Posterior cingulate gyrus (tissue), 11 donors: ENCODE measurements at places on chromosomes 7 and 10.
A peak's percentile ranks its signal among the peaks of the same experiment; 100 is the strongest.

DNA sequence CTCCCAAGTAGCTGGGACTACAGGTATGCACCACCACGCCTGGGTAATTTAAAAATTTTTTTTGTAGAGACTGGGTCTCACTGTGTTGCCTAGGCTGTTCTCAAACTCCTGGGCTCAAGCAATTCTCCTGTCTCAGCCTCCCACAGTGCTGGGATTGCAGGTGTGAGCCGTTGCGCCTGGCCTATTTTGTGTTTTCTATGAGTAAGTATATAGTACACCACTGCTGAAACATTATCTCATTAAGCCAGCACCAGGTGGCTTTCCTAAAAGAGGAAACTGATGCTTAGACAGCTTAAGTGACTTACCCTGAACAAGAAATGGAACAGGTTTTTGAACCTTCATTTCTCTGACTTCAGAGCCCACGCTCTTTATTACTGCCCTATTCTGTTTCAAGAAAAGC is 7.8 kb upstream of the PTPN12 start:
- DNase-seq: no peak

GRCh38 chr7:130272381-130273080 is 5.9 kb downstream of the CPA2 start:
- DNase-seq: peak; percentile 24

DNA sequence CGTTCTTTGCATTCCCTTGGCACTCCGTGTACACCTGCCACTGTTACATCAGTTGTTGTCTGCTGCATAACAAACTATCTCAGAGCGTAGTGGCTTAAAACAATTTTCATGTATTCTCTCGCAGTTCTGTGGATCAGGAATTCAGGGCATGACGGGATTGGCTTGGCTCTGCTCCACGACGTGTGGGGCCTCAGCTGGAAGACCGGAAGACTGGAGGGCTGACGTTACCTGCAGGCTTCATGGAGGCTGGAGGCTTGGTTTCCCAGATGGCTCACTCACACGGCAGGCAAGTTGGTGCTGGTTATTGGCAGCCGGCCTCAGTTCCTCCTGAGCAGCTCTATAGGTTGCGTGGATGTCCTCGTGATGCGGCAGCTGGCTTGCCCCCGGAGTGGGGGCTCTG is 25.5 kb downstream of the NYAP1 start:
- no peak for DNase-seq

DNA sequence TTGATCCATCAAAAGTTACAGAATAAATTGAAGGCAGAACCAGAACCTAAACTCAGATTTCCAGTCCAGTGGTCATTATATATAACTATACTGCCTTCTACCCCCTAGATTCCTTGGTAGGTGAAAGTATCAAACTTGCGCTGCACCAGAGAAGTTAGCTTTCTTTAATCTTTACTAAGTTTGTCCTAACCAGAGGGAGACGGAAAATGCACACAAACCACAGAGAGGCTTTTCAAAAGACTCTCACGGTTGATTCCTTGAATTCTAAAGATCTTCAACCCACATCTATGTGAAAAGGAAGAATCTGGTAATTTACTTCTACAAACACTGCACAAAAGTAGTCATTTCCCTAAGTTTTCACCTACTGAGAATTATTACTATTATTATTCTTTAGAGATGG is 18.2 kb upstream of the KIAA1549 start:
- DNase-seq: no peak

GRCh38 chr10:30705625-30706149 is 76.1 kb upstream of the LYZL2 start:
- DNase-seq: no peak

- no peak for DNase-seq
These were observed 75.1 kb downstream of the EMX2 start for GRCh38 chr10:117617659-117618058.

- no peak for DNase-seq
These were observed 107.4 kb downstream of the EEPD1 start for GRCh38 chr7:36260481-36260880.

- no peak for DNase-seq
These were observed 30.7 kb upstream of the HPSE2 start for GRCh38 chr10:99266383-99266782.

- no peak for DNase-seq
These were observed 34.5 kb downstream of the DNAJB6 start for GRCh38 chr7:157371296-157371695.

DNA sequence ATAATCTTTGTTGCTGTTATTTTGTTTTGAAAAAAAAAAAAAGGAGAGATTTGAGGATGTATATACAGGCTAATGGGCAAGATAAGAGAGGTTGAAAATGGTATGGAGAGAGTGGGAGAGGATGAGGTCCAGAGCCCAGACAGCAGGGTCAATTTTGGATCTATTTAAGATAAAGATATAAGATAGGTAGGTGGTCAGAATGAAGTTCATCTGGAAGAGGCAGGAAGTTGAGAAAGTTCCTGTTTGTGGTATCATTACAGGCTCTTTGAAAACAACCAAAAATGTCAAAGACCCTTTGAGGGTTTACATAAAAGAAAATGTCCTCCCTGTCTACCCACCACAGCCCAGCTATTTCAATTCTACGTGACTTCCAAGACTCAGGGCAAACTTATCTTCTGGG is 7.5 kb downstream of the CEP41 start:
- DNase-seq: no peak

DNA sequence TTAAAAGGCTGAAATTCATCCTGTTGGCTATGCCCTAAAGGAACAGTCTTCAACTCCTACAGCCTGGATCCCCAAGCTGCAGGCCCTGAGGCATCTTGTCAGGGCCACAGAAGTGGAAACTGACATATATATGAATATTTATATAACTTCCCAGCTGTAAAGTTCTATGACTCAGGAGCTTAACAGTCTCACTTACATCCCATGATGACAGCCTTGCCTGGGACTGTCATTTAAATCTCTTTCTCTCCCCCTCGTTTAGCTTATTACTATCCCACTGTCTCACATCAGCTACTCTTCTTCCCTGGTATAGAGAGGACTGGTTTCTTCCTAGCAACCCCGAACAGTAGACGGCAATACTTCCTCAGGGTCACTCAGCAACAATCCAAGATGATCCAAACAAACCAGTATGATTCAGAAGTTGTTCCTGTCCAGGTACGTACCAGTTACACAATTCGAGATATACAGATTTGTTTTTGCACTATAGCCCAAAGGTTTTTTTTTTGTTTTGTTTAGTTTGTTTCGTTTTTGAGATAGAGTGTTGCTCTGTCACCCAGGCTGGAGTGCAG is 22.7 kb downstream of the KIAA1549 start:
- DNase-seq: no peak

GRCh38 chr7:28478656-28479055 is 66.3 kb downstream of the CREB5 start:
- no peak for DNase-seq

- no peak for DNase-seq
These were observed 3.8 kb downstream of the AHCYL2 start for GRCh38 chr7:129228633-129229032.

GRCh38 chr7:12303062-12303461 is 92.0 kb downstream of the TMEM106B start:
- DNase-seq: no peak

DNA sequence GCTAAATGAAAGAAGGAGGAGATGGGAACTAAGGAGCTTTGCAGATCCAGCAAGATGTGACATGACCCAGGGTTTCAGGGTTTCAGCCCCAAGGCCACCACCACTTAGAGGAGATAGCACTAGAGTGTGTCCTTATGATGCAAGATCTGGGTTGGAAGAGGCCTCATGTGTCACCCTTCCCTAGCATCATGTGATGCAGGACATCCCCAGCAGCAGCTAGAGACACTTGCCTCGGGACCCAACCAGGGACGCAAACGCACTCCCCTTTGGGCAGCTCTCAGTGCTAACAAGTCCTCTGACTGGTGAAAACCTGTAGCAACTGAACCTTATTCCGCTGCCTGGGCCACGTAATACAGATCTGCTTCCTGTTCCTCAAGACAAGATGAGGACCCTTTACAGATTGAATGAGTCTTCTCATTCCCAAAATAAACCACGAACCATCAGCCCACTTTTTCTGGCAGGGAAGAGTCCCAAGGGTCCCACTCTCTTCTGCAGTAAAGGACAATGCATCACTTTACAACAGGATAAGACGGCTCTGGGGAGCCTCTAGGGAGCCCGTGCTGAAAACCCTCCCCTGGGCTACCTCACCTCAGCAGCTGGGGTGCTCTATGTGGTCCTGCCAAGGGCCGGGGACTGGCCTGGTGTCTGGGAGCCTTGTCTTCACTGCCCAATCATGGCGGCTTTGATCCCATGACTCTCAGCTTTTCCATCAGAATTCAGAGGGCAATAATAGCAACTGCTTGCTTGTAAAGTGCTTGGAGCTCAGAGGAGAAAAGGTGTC is 44.8 kb upstream of the GDF10 start:
- DNase-seq: peak; percentile 27

DNA sequence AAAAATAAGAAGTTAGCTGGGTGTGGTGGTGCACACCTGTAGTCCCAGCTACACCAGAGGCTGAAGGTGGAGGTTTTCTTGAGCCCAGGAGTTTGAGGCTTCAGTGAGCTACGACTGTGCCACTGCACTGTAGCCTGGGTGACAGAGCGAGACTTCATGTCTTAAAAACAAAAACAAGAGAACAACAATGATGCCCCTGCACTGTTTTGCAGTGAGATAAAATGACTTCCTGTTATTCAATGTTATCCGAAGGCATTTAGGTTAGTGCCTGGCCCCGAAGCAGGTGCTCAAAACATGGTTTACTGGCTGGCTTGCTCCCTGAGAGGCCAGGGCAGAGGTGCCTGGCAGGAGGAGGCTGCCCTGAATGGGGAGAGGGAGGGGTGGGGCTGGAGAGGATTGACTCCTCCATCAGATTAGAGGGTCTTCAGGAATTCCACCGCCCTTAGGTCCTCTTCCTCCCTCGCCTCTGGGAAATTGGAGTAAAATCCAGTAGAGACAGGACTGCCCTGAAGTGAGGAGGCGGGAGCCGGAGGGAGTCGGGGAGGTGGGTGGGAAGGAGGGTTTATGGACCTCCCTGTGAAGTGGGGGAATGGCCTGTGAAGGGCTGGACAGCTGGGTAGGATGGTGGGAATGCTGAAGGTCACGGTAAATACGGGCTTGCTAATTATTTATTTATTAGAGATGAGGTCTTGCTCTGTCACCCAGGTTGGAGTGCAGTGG is 6.8 kb upstream of the CLDN4 start:
- DNase-seq: no peak

GRCh38 chr10:24984906-24985305 is 31.1 kb downstream of the ENKUR start:
- DNase-seq: no peak

DNA sequence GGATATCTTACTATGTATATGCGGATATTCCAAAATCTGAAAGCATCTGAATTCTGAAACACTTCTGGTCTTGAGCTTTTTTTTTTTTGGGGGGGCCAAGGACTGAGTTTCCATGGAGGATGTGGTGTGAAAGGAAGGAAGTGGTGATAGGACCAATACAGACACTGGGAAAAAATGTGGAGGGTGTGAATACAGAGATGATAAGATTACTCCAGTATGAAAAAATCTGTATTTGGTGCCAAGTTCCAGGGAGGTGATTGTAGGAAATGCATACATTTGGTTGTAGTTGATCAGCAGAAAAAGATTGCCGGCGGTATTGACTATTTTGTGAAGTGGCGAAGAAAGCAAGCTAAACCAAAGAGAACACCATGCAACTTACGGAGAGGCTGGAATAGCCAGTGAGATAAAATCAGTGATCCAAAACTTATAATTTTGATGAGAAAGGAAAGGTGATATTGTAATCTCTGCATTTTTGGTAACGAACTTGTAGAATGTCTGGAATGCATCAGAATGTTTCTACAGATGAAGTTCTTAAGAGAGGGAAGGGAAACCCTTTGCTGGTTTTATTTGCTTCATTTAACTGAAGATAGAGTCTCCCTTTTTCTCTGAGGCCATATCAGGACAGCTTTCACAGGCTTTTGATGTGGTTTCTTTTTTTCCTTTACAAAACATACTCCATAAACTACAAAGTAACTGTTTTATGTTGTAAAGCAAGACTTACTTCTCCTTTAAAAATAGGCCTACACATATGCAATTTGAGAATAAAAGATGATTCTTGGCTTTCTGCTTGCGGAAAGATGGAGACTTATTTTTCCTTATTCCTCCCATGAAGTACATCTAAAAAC is 6.0 kb downstream of the WDR37 start:
- DNase-seq: no peak

DNA sequence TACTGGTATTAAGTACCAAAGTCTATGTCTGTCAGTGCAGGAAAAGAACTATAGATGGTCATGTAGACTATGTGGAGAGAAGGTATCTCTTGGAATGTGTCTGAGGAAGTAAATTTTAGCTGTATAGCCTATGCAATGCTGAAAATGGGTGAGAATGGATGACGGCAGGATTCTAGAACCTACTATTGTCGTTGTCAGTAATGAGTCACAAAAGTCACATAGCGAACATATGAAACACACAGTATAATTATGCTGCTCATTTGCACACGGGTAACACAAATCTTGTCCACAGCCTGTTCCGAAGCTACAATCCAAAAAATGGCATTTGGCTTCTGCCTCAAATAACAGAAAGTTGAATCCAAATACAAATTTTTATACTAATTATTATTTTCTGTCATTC is 33.6 kb upstream of the KMT2E start:
- DNase-seq: no peak

GRCh38 chr10:52523696-52524095 is 209.6 kb downstream of the DKK1 start:
- no peak for DNase-seq

DNA sequence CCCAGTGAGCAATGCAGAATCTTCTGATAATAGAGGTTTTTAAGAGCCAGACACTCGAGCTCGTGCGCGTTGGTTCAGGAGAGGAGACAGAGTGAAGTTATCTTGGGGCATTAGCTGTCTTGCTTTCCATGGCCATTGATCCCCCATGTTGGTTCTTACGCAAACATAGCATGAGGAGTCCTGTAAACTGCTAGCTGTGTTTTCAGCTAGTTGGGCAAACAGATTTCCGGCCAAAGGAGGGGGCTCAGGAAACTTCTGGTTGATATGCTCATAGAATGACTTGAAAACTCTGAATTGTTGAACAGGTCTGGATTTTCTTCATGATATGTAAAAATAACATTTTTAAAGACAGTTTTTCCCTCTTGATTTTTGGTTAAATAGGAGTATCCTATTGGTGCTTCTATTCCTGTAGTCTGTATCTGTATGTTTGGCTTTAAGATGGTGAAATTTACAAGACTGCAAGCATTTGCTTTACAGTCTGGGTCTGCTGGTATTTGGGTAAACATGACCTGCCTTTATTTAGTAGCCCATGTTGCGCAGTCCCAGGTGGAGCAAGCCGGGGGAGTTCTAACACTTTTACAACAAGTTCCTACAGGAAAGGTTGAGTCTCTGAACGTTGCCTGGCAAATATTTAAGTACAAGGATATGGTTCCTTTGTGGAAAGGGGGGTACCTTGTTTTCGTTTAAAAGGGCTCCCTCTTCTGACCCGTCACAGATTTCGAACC is 218.4 kb upstream of the KCND2 start:
- no peak for DNase-seq
